EL (cell line): ENCODE measurements at places on chromosomes 11 and 22.

DNA sequence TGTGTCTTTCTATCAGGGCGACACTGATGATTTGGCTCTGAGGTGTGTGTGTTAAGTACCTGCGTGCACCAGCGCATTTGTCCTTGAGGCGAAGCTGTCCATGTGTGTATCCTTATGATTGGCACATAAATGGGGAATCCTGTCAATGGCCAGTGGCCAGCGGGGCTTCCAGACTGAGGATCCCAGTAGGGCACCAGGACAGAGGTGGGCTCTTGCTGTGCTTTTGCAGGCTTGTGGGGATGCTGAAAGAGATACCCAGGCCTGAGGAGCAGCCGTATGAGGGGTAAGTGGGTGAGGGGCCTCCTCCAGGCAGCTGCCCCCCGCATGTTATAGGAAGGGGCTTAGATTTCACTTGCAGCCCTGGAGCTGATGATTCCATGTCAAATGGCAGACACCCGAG lies 156.8 kb downstream of the ST3GAL4 start:
- DNase-seq, result no peak

GRCh38 chr11:72720047-72720446 lies 32.2 kb downstream of the ARAP1 start:
- DNase-seq, result no peak

GRCh38 chr11:134888821-134889220 lies 476.8 kb upstream of the B3GAT1 start:
- no peak for DNase-seq

GRCh38 chr11:70201882-70202861 lies 924 bp upstream of the FADD start:
- DNase-seq, result no peak

GRCh38 chr11:128848815-128849455 lies 18.2 kb downstream of the KCNJ1 start:
- DNase-seq, result peak; percentile 38

GRCh38 chr11:75280227-75280701 lies 39.7 kb downstream of the TPBGL start:
- DNase-seq, result peak; percentile 70

DNA sequence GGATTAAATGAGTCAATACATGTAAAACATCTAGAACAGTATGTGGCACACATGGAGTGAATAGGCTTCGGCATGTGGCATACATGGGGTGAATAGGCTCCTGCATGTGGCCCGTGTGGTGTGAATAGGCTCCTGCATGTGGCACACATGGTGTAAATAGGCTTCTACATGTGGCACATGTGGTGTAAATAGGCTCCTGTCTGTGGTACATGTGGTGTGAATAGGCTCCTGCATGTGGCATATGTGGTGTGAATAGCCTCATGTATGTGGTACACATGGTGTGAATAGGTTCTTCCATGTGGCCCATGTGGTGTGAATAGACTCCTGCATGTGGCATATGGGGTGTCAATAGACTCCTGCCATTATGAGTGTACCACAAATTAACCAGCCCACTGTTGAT lies 219.1 kb upstream of the KIRREL3 start:
- no peak for DNase-seq

- DNase-seq, result no peak
Observed at GRCh38 chr11:19614370-19614940, 98.2 kb upstream of the NAV2 start.

GRCh38 chr22:39174498-39175352 lies 22.2 kb upstream of the CBX7 start:
- peak; percentile 99 for DNase-seq

DNA sequence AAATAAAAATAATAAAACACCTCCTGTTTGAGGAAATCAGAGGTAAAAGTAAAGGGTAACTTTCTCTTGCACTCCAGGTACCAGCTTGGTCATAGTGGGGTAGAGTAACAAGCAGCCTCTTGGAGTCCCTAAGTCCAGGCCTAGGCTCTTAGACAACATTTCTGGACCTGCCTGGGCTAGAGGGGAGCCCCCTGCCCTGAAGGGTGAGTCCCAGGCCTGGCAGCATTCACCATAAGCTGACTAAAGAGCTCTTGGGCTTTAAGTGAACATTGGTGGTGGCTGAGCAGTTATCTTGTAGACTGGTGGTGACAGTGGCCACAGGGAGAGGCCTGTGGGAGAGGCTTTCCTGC lies 18.6 kb upstream of the OR56A3 start:
- DNase-seq, result no peak

DNA sequence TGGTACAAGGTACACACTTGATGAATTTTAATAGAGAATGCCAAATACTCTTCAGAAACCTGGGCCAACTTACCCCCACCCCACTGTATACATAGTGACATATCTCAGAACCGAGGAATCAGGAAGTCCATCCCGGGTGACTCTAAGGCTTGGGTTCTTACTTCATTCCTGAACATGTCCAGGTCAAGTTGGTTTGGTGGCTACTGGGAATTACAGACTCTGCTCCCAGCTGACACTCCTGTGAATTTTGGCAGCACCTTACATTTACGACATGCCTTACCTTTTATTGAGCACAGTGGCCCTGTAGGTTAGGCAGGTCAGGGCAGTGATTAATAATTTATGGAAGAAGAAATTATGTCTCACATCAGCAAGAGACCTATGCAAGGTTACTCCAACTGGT lies 70.1 kb upstream of the LDLRAD3 start:
- DNase-seq, result no peak

DNA sequence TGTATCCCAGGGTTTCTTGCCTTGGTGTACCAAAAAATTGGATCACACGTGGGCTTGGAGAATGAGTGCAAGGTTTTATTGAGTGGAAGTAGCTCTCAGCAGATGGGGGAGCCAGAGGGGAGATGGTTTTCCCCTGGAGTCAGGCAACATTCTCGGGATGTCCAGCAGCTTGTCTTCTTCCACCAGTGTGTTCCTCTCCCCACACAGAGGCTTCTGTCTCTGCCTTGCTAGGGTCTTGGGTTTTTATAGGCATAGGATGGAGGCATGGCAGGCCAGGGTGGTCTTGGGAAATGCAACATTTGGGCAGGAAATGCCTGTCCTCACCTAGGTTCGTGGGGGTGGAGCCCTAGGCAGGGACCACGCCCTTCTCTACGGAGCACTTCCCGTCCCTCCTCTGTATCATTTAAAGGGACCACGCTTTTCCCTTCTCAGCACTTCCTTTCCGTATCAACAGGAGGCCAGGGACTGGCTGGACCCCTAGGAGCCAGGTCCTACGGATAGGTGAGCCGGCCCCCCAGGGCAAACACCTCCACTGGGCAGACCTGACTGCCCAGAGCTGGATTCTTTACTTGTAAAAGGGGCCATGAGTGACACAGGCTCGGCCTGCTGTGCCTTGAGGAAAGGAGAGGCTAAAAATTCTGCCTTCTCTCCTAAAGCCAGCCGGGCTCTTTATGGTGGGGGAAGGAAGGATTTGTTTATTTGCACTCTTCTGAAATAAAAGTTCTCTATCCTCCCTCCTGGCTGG lies 55.3 kb upstream of the CCDC188 start:
- DNase-seq, result peak; percentile 72

DNA sequence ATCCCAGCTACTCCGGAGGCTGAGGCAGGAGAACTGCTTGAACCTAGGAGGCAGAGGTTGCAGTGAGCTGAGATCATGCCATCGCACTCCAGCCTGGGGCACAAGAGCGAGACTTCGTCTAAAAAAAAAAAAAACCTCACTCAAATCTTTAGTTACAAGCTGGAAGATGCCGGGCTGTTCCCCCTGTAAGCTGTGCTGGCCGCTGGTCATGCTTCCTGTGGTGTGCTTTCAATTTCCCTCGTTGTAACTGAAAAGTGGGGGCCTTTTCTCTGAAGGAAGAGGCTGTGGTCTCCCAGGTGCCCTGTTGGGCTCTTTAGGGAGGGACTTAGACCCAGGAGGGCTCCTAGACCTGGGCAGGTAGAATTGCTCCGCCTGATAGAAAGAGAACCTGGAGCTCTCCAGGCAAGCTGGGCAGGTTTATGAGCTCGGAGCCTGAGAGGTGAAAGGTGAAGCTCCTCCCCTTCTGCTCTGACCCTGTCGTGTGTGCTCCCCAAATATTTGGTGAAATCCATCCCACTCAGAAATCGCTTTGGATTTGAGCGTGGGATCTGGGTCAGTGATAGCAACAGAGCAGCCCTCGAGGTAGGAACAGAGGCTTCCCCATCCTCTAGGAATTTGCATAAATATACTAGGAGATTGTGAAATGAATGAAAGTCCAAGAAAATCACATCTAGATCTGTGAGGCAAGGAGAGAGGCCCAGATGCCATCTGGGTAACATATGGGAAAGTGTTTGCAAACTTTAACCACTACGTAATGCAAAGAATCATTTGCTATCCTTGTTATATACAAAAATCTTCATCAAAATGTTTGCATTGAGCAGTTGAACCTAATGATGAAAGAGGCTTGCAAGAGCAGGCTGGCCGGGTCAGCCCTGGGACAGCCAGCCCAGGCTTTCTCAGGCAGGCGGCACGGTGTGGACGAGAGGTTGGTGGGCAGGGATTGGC lies 154.3 kb downstream of the FBXO7 start:
- peak; percentile 23 for DNase-seq

GRCh38 chr11:43614214-43614613 lies 66.3 kb upstream of the HSD17B12 start:
- no peak for DNase-seq

- DNase-seq, result no peak
Observed at GRCh38 chr11:112471731-112472130, 211.1 kb upstream of the PLET1 start.

GRCh38 chr11:117836077-117836960 lies 11.8 kb upstream of the FXYD2 start:
- DNase-seq, result no peak

GRCh38 chr11:1323774-1324173 lies 14.3 kb upstream of the TOLLIP start:
- no peak for DNase-seq

GRCh38 chr22:28052825-28053269 lies 133.8 kb upstream of the PITPNB start:
- no peak for DNase-seq

DNA sequence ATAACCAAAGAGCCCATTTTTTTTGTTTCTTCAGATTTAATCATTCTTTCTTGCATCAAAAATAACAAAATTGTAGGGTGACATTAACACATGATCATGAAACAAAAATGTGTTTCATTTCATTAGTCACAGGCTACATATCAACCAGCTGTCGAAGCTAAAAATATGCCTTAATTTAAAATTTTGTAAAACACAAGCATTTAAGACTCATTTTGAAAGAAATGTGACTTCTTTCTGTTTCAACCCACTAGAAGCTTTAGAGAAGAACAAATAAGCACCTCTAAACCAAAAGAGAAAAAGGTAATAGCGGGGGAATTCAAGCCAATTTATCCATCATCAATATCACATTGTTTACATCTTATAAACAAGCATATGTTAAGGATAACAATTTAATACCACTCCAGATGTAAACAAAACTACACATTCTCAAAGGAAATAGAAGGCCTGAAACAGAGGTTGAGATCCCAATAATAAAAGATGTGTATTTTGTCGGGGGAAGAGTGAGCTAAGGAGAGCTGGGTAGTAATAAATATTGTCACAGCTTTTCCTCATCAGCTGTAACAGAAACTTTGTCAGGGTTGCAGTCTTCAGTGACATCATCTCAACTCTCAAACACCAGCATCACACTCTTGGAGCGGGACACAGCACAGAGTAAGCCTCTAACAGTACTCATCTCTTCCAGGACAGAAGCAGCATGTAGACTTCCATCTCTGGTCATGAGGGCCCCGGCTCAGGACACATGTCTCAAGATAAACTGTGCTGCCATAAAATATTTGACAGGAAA lies 42.0 kb downstream of the ALG9 start:
- no peak for DNase-seq

GRCh38 chr22:35802885-35803284 lies 85.2 kb downstream of the APOL5 start:
- no peak for DNase-seq

DNA sequence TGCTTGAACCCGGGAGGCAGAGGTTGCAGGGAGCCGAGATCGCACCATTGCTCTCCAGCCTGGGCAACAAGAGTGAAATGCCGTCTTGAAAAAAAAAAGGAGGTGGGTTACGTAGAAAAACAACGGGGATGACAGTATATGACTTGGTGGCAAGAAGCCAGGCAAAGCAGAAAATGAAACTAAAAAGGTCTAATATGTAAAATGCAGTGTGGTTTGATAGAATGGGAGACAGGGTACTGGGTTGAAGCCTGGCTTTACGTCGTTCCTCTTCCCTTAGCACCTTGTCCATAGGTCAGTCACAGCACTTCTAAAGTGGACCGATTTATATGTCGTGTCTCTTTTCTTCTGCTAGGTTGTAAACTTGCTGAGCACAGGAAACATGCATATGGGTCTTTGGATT lies 274.9 kb upstream of the ZC3H12C start:
- DNase-seq, result no peak

- no peak for DNase-seq
Observed at GRCh38 chr22:46063846-46064227, 86.5 kb upstream of the PPARA start.

DNA sequence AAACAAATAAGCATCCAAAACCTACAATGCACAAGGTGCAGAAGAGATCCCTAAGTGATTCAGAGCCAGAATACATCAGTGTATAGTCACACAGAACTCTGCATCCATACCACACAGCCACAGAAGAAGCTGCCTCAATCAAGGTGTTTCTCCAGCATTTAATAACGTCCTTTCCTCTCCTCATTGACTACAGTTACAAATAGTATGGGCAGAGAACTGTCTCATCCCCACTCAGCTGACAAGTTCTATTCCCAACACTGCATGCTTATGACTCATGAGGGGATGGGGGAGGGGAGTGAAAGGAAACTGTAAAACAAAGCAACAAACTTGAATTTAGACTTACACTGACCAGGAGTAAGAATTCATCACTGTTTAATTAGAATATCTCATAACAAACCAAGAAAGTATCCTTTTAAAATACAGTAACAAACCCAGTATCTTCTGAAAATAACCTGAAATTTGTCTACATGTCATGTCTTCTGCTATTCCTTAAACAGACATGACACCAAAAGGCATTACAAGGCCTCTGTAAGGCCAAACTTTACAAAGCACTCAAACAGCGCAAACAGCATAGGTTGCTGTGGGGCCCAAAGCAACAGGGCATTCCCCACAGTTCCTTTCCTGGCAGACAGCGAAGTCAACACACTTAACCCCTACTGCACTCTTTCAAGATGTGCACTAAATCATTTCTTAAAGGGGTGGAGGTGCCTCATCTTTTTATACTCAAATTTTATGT lies 29.3 kb downstream of the CELF1 start:
- DNase-seq, result peak; percentile 86
